ENCODE measurements at places on chromosomes 3 and 15.

GRCh38 chr15:48370460-48370859 is 39.2 kb downstream of the DUT start:
- no peak for DNase-seq

- DNase-seq, result no peak
These were observed 596.0 kb downstream of the NTRK3 start for GRCh38 chr15:87660251-87661129.

DNA sequence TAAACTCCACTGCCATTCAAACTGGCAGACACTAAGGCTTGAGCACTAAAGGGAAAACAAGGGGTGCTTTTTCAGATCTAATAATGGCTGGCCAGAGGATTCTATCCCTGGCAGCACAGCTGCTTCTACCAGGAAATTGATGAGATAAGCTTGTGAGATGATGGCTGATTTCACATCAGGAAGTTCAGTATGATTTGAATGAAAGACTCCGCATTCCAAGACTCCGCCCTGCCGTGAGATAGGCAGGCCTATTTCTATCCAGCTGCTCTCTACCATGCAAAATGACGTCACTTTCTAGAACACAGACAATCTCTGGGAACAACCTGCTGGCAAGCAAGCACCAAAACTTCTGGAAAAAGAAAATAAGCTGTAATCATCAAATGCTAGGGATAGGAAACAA is 171.8 kb downstream of the WDR76 start:
- DNase-seq, result no peak

- DNase-seq, result no peak
These were observed 99.2 kb upstream of the MEIS2 start for GRCh38 chr15:37199545-37199944.

DNA sequence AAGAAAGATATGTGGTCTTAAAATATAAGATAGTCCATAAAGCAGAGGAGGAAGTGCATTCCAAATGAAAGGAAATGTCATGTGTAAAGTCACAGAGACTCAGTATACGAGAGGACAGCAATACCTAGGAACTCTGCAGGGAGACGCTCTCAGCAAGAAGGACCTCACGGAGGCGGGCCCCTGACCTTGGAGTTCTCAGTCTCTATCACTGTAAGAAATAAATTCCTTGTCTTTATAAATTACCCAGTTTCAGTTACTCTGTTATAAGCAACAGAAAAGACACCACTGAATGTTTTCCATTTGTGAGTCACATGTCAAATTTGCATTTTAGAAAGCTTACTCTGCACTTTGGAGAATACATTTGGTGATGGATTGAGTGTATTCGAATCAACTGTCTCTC is 140.6 kb downstream of the GBE1 start:
- no peak for DNase-seq

GRCh38 chr3:22947851-22948250 is 255.3 kb upstream of the UBE2E2 start:
- DNase-seq, result no peak

- DNase-seq, result no peak
These were observed 98.5 kb downstream of the STAG1 start for GRCh38 chr3:136653628-136654027.

DNA sequence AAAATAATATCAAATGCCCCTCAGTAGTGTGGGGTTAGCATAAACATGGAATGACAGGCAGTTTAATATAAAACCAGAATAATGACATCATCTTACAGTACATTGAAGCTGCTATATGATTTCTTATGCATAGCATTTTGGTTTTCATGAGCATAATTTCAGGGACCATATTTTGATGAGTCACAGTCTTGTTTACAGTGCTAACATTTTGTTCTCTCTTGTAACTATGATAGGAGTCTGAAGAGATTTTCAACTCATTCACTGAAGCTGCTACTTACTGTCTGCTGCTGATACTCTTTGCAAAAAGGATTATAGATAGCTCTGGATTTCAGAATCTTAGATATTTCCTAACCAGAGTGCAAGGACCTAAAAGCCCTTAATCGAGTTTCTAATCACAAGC is 92.6 kb upstream of the CCDC54 start:
- DNase-seq, result no peak

DNA sequence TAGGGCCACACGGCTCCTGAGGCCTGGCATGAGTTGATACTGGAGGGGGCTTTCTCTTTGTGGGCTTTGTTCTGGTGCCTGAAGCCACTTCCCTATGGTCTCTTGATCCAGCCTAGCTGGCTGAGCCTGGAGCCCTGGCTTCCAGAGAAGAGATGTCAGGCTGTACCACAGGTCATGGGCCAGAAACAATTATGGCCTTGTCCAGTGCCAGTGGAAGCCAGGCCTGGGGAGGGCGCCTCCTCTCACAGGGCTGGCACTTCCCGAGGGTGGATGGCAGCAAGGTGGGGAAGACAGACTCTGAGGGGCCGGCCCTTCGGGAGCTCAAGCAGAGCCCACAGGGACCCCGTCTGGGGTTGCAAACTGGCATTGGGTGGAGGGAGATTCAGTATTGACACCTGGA is 34.9 kb upstream of the ACAD9 start:
- DNase-seq, result no peak

GRCh38 chr15:93291380-93291779 is 202.4 kb upstream of the RGMA start:
- no peak for DNase-seq

DNA sequence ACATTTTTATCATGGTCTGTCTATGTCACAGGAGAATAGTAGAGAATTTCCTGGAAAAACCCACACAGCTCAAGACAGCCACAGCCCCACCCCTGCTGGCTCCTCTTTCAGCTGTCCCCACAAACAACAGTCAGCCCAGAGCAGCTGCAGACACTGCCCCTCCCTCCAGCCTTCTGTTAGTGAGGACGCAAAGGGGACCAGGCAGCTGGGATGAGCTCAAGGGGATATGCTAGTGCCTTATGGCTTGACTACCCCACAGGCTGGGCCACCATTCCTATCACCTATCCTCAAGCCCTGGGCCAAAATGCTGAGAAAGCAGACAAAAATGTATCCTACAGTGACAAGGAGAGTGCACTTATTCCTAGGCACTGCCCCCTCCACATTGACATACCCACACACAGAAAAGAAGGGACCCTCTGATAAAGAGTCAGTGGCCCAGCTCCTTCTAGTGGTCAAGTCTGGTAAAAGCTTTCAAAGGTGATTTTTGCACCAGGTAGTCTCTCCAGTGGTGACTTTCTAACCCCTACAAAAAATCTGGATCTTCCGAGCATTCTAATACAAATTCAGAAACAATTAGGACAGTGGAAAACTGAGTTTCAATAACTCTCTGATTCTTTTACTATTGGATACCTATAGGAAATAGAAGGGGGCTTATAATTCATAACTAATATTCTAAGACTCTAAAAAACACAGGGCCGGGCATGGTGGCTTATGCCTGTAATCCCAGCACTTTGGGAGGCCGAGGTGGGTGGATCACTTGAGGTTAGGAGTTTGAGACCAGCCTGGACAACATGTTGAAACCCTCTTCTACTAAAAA is 3.0 kb upstream of the MAP1A start:
- DNase-seq, result no peak

- DNase-seq, result no peak
These were observed 37.6 kb upstream of the TRIM71 start for GRCh38 chr3:32780071-32780734.

DNA sequence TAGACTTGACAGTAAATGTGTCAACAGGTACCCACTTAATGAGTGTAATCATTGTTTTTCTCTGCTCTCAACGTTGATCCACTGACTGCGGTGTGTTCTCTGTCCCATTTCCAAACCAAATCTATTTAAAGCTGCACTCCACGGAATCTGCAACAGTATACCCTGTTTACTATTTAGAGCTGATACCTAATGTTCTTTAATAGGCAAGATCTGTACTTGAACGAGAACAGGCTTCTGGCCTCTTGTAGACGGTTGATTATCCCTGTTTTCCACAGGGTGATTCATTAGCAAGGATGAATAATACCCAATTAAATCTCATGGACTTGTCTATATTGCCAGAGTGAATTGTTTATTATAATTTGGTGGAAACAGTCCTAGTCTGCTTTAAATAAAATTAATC is 189.9 kb downstream of the LPP start:
- DNase-seq, result no peak
